Suppressor macrophage treated with lipopolysaccharide for 1 hour (primary cell): ENCODE measurements at places on chromosomes 1 and 21.

DNA sequence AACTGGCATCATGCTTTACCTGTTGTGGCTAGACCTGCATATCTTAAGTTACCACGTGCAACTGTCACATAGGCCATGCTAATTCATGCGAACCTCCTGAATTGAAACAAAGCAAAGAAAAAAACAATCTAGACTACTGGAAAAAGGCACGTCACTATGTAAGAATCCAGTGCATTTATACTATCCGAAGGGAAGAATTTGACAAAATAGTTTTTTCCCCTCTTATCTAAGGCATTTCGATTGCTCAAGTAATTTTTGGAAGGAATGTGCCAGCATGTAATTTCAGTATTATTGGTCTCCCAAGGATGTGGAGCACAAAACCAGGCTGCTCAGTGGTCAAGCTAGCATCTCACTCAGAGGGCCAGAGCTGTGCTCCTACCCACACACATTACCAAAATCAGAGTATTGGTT lies 31.5 kb upstream of the C1orf198 start:
- no peak for DNase-seq

DNA sequence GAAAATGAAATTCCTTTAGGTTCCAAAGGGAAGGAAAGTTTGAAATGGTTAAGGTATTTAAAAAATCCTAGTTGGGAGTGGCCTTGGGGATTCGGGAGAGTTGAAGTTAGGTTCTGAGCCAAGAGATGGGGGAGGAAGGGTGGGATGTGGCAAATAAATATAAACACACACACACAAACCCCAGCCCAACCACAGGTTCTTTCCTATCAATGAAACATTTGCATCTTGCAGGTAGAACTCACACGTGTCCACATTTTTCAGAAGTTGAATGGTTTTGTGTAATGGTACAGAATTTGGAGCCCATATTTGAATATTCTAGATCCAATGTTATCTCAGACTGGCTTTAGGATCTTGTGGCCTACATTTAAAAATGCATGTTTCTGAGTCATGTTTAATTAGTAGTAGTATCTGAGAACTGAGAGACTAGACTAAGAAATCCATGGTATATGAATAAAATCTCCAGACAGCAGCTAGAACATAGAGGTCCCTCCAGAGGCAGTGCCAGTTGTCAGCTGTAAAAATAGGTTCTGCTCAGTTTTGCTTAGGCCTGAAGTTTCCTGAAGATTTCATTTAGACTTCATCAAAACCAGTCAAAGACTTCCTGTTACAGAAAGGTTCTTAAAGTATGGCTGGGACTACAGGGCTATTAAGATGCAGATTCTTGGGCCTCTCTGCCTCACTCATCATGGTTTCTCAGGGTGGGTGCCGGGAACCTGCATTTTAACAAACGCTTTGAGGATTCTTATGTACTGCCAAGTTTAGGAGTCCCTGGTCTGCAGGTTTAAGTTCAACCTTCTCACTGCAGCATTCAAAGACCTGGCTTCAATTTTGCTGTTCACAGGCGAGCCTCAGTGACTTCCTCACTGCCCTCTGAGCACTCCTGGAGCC lies 21.3 kb downstream of the RUNX1 start:
- DNase-seq: no peak

GRCh38 chr1:161915051-161915503 lies 108.6 kb downstream of the OLFML2B start:
- DNase-seq: peak; percentile 62

DNA sequence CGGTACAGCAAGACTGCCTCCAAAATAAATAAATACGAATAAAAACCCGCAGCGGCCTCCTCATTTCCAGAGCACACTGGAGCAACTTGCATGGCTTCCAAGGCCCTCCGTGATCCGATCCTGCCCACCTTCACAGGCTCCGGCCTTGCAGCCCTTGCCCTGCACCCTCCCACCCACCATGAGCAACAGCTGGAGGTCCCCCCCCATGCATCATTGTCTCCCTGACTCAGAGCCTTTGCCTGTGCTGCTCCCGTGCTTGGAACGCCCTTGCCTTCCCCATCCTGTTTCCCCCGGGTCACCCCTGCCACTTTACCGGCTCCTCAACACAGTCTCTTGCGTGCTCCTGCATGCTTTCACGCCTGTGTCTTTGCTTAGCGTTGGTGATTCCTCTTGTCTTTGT lies 71.0 kb upstream of the ANGPTL1 start:
- no peak for DNase-seq

- DNase-seq: peak; percentile 84
These were observed 16.6 kb upstream of the LEMD1 start for GRCh38 chr1:205438213-205439158.

DNA sequence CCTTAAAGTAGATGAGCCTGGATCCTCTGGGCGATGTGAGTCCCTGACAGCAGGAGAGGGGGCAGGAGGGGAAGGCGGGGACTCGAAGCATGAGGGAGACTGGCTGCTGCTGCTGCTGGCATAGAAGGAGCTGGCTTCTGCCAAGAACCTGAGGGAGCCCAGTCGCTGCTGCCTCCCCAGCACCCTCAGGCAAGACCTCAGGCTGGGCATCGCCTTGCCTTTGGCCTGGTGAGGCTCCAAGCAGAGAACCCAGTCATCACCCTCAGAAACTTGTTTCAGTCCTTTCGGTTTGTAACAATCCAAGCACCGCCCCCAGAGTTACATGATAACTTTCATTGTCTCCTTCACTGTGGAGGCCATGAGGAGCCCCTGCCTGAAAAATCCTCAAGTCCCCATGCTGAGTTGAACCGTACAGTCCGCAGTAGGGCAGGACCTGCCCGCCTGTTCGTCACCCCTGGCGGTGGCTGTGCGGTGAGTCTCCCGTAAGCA lies 38.8 kb downstream of the POFUT2 start:
- no peak for DNase-seq

- DNase-seq: peak; percentile 56
These were observed 14.4 kb downstream of the TMPRSS3 start for GRCh38 chr21:42381347-42381984.

- no peak for DNase-seq
These were observed 20.6 kb upstream of the KCNJ15 start for GRCh38 chr21:38236232-38236631.

DNA sequence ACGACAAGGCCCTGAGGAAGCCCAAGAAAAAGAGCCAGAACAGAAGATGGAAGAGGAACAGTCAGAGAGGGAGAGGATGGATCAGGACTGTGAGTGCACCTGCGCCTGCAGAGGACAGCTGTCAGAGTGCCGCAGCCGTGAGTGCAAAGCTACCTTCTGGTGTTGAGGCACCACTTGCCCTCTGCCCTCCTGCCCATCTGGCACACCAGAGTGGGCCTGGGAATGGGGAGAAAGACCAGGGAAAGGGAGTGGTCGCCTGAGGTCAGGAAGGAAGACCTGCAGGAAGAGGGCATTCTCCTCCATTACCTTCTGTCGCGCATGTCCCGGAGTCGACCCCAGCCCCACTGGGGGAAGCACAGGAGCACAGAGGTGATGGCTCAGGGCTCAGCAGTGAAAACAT lies 26.2 kb downstream of the VASH2 start:
- no peak for DNase-seq

DNA sequence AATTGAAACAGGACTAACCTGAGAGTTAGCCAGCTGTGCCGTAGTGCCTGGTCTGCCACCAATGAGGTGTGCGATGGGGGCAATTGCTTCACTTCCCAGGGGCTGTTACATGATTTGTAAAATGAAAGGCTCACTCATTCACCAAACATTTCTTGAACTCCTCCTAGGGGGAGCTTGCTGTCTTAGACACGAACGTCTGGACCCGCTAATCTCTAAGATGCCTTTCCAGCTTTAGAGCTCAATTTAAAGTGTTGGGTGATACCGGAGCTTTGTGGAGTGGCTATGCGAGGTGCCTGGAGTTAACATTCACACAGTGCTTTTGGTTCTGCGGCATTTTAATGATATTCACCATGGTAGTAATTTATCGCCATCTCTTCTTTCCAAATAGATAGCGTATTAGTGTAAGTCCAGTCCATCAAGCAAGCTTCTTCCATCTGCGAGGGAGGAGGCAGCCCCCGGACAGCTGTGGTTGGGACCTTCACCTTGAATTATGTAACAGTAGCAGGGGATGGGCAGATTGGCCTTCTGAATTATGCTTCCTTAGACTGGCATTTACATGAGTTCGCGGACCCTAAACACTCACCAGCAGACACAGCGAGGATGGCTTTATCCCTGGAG lies 179.9 kb downstream of the ADSS2 start:
- no peak for DNase-seq

DNA sequence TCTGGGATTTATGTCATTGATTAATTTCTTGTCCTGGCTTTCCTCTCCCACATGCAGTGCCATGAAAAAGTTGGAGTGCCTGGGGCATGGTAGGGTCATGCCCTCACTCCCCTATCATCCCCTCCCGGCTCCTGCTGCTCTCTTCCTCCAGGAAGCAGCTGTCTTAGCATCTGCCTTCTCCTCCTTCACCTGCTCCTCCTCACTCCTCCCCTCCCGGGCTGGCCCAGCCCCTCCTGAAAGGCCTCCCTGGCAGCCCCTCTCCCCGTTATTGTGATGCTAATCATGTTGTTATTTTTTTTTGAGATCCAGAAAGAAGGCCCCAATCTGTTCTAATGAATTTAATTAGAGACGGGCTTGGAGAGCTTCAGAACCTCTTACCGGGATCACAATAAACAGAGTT lies 36.3 kb upstream of the NFASC start:
- no peak for DNase-seq

DNA sequence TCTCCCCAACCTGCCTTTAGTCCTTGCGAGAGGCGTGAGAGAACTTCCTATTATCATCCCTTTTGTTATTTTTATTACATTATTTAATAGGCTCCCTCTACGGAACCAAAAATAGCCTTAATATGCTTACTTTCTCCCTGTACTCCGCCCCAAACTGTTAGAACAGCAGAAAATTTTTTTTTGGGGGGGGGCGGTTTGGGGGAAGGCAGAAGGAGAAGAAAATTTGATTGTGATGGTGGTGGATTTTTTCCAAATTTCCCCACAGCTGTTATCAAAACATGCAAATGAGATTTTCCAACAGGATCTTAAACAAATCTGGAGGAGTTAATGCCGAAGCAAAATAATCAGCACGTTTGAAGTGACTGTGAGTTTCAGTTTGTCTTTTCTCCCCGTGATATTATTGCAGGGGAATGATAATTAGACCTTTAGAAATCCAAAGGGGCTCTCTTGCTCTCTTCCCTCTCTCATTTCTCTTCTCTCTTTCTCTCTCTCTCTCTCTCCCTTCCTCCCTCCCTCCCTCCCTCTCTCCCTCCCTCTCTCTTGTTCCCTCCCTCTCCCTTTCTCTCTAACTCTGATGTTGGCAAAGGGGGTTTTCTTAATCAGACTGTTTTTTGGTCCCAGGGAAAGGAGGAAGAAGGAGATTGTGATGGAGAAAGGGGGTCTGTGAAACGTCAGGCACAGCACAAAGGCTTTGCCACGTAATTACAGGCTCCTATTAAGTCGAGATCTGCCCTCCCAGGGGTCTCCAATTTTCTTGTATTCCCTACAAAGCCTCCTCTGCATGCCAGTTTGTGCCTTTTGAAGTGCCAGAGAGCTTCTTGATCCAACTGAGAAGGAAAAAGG lies 1.1 kb upstream of the PRRX1 start:
- DNase-seq: peak; percentile 20

- no peak for DNase-seq
These were observed 103.1 kb downstream of the PGBD5 start for GRCh38 chr1:230322967-230323547.

- DNase-seq: peak; percentile 22
These were observed 3.4 kb upstream of the ARHGAP29 start for GRCh38 chr1:94240822-94241221.

- no peak for DNase-seq
These were observed 142.4 kb downstream of the ZP4 start for GRCh38 chr1:237748171-237748960.

- DNase-seq: peak; percentile 75
These were observed 37.6 kb downstream of the PIK3CD start for GRCh38 chr1:9689011-9689706.

- no peak for DNase-seq
These were observed 47.7 kb downstream of the ETS2 start for GRCh38 chr21:38853421-38853919.

GRCh38 chr1:23389837-23390321 lies 20.2 kb upstream of the ZNF436 start:
- DNase-seq: no peak

- no peak for DNase-seq
These were observed 36.4 kb downstream of the MRAP start for GRCh38 chr21:32334980-32335531.

- DNase-seq: peak; percentile 52
These were observed 170.6 kb upstream of the ARHGEF16 start for GRCh38 chr1:3283849-3284248.

DNA sequence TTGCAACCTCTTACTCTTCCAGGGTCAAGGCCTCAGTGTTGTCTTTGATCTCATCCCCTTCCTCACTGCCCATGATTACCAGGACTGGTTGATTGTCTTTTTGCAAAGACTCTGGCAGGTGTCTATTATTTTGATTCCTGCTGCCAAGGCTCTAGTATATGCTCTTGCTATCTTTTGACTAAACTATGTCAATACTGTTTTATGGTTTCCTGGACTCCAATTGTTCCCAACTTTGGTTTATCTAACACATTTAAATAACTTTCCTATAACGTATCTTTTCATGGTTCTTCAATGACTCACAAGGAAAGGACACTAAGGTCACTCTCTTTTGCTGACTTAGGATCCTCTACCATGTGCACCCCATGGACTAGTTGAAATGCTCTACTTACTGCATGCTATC lies 141.5 kb downstream of the PTPRC start:
- no peak for DNase-seq

- no peak for DNase-seq
These were observed 12.2 kb downstream of the CDC42BPA start for GRCh38 chr1:227305894-227306626.

- DNase-seq: peak; percentile 65
These were observed 5.7 kb upstream of the PPM1J start for GRCh38 chr1:112720800-112721199.

GRCh38 chr1:244361764-244362473 lies 89.8 kb downstream of the ADSS2 start:
- DNase-seq: no peak

GRCh38 chr1:55061000-55061705 lies 21.8 kb downstream of the PCSK9 start:
- no peak for DNase-seq

DNA sequence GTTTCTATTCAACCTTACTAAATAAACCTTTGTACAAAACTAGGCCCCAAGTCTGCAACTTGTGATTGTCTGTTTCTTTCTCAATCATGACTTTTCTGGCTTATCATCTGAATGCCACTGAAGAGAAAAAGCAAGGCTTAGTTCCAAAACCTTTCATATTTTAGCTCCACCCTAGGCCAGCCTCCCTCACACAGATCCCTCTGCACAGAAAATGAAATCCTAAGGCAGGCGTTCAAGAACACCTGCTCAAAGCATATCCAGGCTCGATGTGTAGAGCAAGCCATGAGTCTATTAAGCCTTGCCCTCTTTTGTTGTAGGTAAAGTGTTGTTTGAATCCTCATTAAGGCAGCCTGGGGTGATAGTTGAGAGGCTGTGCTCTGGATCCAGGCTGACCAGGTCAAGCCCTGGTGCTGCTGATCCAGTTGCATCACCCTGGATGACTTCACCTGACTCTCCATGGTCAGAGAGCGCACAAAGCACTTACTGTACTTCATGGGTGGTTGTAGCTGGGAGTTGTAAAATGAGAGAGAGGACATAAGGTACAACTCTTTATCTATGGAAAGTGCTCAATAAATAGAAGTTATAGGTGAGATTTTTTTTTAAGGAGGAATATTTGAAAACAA lies 39.0 kb downstream of the FYB2 start:
- DNase-seq: no peak
